ENCODE measurements at places on chromosomes 3 and 15.

- no peak for DNase-seq
Observed at GRCh38 chr15:100958326-100959065, 39.3 kb downstream of the LRRK1 start.

DNA sequence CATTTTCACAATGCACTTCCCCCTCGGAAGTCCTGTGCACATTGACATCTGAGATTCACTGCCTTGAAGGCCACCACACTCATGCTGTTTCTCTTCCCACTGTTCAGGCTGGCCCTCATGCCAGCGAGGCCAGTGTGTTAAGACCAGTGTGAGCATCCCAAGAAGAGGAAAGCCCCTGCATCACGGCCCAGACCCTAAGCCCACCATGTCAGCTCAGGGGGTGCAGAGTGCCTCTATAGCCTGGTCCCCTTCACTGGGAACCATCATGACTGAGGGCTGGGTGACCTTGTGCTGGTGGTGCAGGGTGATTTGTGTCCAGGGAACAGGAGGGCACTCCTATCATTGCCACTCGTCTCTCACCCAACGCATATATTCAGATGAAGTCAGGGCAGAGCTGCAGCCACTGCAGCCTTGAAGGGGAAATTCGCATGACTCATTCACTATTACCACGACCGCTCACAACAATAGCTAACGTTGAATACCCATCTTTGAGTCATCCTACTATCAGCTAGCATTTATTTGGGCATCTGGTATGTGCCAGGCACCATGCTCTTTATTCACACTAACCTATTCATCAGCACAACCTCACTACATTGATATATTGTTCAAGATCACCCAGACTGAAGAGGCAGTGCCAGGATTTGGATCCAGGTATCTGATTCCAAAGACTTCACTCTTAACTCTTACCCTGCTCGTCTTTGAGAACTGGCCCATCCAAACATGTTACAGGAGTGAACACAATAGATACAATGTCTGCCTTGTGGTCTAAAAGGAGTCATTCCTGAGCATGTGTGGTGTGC is 58.8 kb upstream of the SLC6A11 start:
- DNase-seq: no peak

DNA sequence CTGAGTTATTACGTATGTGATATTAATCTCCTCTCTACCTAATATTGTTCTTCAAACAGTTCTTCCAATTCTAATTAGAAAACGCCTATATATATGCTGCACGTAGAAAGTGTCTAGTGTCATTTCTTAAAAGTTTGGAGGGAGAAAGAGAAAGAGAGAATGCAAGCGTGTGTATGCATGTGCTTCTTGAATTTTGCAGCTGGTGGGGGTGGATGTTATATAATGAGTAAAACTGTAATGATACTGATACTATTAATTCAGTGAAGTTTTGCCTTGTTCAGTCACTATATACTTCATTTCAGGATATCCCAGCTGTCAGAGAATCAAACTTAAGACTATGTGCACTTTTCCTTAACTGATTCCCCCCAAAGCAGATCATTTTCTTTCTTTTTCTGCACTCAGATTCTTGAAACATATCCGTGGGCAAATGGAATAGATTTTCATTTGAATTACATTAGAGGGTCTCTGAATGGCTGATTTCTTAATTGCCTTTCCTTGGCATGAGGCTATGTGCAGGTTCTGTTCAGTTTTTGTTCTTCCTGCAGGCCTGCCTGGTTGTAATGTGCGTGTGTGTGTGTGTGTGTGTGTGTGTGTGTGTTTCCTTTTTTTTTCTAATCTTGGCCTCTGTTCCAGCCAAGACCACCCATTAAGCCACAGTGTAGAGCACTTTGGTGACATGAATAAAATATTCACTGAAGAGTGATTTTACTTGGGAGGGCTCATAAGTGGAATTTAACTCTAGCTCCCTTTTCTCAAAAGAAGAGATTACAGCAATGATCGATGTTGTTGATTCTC is 617.5 kb downstream of the RBMS3 start:
- no peak for DNase-seq

DNA sequence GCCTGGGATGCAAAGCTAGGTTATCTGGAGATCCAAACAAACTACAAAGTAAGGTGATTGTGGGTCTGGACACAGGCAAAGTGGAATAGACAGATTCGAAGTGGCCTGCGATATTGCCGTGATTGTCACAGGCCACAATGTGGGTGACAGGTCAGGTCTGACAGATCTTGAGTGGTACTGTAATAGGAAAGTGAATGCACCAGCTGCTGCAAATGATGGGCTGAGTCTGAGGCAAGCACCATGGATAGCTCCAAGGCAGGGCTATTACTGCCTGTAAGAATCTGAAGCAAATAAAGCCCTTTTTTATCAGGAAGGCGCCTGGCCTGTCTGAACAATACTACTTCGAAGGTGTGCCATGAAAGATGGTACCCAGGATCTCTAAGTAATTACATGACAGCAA is 10.0 kb downstream of the ARMC8 start:
- DNase-seq: no peak

DNA sequence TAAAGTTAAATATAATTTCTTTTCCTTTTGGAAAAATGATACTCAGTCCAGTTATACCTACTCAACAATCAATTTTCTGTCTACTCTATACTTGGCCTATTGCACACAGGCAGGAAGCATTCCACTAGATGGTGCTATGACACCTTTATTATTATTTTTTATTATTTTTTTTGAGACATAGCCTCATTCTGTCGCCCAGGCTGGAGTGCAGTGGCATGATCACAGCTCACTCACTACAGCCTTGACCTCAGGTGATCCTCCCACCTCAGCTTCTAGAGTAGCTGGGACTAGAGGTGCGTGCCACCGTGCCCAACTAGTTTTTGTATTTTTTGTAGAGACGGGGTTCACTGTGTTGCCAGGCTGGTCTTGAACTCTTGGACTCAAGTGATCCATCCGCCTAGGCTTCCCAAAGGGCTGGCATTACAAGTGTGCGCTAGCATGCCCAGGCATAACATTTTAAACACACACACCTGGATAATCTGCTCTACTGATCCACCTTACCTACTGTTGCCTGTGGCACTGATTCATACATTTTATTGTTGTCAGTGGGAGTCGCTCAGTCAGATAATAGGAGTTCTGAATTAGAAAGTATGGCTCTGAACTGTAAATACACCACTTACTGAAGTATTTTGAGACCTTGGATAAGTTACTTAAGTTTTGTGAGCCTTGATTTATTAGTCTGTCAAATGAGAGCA is 56.2 kb downstream of the EIF3J start:
- DNase-seq: no peak

- no peak for DNase-seq
Observed at GRCh38 chr3:174170248-174170647, 688.9 kb upstream of the NAALADL2 start.

- DNase-seq: no peak
Observed at GRCh38 chr3:172953571-172953970, 187.5 kb downstream of the SPATA16 start.

DNA sequence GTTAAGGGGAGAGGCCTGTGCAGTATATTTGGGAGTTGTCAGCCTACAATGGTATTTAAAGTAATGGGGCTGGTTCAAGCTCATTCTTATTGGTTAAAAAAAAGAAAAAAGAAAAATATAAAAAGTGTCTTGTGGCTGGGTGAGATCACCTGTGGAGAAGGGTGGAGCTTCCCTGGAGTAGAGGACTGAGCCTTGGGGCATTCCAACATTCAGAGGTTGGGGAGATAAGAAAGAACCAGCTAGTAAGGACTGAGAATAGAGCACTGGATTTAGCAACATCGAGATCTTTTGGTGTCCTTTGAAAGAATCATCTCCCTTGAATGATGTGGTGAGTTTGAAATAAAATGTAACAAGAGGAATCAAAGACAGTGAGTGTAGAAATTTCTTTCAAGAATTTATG is 5.2 kb downstream of the SLC49A4 start:
- no peak for DNase-seq

DNA sequence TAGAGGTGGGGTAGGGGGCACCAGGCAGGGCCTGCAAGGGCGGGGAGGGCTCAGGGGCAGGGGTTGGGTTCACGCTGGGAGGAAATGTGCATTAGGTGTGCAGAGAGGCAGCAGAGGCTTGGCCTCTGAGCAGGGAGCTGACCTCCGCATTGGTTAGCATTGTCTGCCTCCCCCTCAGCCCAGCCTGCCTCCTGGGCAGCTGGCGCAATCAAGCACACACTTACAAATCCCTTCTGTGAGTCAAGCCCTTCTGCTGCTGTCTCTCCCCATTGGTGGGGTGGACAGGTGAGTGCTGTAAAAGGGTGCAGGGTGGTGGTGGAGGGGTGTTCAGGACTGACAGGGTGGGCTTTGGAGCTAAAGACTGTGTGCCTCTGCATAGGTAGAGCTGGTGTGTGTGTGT is 9.3 kb downstream of the LOXL1 start:
- DNase-seq: no peak

- peak; percentile 78 for DNase-seq
Observed at GRCh38 chr15:90557186-90558084, 27.7 kb downstream of the CRTC3 start.

GRCh38 chr3:76941376-76941775 is 98.5 kb upstream of the ROBO2 start:
- no peak for DNase-seq

DNA sequence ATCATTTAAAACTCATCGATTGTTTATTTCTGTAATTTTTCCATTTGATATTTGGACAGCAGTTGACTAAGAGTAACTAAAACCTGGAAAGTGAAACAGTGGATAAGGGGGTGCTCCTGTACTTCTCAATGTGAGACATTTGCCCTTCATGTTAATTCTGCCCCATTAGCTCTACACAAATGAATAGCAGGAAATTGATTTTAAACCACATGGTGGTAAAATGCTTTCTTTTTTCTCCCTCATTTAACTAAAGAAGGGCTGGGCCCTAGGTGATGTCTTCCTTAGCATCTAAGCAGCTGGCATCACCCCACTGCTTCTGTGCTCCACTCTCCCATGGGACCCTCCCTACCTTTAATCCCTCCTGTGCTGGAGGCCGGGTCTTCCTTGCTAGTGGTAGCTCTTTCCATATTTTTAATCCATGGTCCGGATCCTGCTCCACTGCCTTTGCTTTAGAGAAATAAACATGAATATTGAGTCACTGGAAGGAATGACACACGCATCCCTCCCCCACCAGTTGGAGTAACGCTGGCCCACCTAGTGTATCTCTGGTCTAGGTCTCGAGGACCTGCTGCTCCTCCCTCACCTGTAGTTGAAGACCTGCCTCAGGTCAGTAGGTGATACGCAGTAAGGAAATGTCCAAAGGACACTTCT is 30.2 kb upstream of the LAMP3 start:
- no peak for DNase-seq

- DNase-seq: no peak
Observed at GRCh38 chr3:116929505-116930222, 220.1 kb downstream of the TUSC7 start.

DNA sequence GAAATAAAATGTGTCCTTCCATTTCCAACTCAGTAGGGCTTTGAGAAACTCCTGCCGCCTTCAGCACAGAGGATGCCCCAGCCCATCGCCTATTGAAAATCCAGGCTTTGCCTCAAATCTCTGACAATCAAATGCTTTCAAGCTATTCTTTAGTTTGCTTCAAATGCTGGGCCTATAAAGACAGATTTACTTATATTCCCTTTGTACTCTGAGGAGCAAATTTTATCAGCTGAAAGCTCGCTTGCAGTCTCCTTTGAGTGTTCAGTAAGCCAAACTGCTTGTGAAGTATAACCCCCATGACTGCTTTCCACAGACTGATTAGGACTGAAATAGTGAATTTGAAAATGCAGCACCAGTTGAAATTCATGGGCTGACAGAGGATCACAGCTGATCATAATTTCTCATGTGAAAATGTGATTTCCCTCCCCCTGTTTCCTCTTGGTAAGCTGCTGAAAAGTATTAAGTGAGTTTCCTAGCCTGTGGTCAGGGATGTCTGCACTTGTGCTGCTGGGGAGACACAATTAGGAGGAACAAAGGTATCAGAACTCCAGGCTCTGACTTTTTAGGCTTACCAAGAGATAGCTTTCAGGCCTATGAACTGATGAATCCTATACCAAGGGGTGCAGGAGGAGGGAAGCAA is 563.4 kb upstream of the TGFBR2 start:
- no peak for DNase-seq

- no peak for DNase-seq
Observed at GRCh38 chr3:101950985-101951733, 101.8 kb downstream of the NFKBIZ start.

GRCh38 chr3:9347887-9348286 is 15.0 kb upstream of the THUMPD3 start:
- no peak for DNase-seq

GRCh38 chr15:90291679-90292356 is 26.3 kb downstream of the NGRN start:
- peak; percentile 2 for DNase-seq

- no peak for DNase-seq
Observed at GRCh38 chr3:4512895-4513616, 19.9 kb downstream of the ITPR1 start.

GRCh38 chr3:193499136-193499770 is 55.4 kb downstream of the ATP13A4 start:
- no peak for DNase-seq

GRCh38 chr3:21781355-21781754 is 30.3 kb upstream of the ZNF385D start:
- DNase-seq: no peak

Measured in NCI-H1092 treated with DMSO at 0.1 percent for 48 hours (cell line).